ENCODE measurements at places on chromosomes 11 and 22.

DNA sequence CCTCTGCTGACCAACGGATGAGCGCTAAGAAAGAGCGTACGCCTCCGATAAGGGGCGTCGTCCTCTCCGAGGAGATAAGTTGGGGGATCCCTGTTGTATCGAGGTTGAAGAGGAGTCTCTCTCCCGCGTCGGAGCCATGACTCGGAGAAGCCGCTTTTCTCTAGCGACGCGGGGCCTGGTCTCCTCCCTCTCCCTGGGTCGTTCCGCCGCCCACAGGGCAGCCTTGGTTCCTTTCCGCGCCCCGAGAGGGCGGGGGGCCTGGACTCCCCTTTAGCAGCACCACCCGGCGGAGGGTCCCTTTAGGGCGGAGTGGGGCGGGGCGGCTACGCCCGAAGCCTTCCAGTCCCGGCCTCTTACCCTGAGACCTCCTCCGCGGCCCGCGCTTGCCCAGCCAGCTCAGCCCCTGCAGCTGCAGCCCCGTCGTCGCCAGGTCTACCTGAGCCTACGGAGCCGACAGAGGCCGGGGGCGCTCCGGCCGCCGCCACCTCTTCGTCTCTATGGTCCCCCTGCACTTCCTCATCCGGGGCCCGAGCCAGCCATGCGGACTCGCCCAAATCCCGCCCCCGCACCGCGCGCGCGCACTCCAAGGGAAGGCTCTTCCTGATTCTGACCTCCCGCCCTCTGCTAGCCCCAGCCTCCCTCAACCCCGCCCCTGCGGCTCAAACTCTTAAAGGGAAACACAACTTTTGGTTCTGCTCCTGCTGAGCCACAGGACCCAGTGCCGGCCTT lies at the start of gene PRR14L:
Gene PRR14L (minus strand): TSS at position 497 of the 729 bp plus-strand sequence. CDS start 11,272 bp downstream, outside the sequence.
- H3K4me3 ChIP-seq: peak within 1 kb of the TSS; percentile 87
- no peaks in the 10 kb centered on the region for H3K4me1 ChIP-seq
- peak; percentile 100 for DNase-seq

GRCh38 chr22:47630741-47631534 lies 868.5 kb downstream of the TBC1D22A start:
- no peaks in the 10 kb centered on the region for H3K36me3 ChIP-seq
- no peak overlapping the region for H3K27ac ChIP-seq
- no peaks in the 10 kb centered on the region for H3K27me3 ChIP-seq
- DNase-seq: no peak
- H3K4me3 ChIP-seq: no peak overlapping the region

GRCh38 chr11:69144316-69145049 lies 11.3 kb upstream of the SMIM38 start:
- no peaks in the 10 kb centered on the region for H3K27me3 ChIP-seq
- no peak overlapping the region for H3K27ac ChIP-seq
- no peaks in the 10 kb centered on the region for H3K4me1 ChIP-seq
- no peaks in the 10 kb centered on the region for H3K36me3 ChIP-seq
- DNase-seq: no peak

- H3K4me1 ChIP-seq: no peaks in the 10 kb centered on the region
- no peak overlapping the region for H3K4me3 ChIP-seq
- no peak for DNase-seq
- H3K36me3 ChIP-seq: no peaks in the 10 kb centered on the region
- H3K27me3 ChIP-seq: no peaks in the 10 kb centered on the region
These were observed 564.5 kb downstream of the DLG2 start for GRCh38 chr11:85062659-85063058.

- no peak for DNase-seq
- H3K27ac ChIP-seq: no peak overlapping the region
- H3K4me1 ChIP-seq: no peaks in the 10 kb centered on the region
- H3K27me3 ChIP-seq: no peaks in the 10 kb centered on the region
These were observed 30.7 kb downstream of the PIWIL4 start for GRCh38 chr11:94597896-94598295.

DNA sequence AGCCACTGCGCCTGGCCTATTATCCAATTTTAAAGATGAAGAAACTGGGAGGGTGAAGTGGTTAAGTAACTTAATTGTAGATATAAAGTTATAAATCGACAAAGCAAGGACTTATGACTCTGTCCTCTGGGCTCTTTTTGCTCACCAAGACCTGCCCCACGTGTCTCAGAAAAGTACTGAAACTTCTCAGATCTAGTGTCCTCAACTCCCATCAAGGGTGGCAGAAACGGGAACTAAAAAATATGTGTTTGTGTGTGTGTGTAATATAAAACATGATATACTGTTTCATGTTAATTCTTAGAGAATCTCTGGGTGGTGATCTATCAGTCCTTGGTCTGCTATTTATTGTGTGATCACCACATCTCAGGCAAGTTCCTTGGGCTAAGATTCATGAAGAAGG lies 104.9 kb downstream of the GAB2 start:
- H3K4me1 ChIP-seq: peaks cover 8% of the 10 kb centered on the region
- H3K27me3 ChIP-seq: no peaks in the 10 kb centered on the region
- peak overlapping the region; percentile 19 for H3K27ac ChIP-seq
- no peak for DNase-seq

GRCh38 chr11:20459865-20460264 lies 72.3 kb downstream of the PRMT3 start:
- H3K36me3 ChIP-seq: no peaks in the 10 kb centered on the region
- no peaks in the 10 kb centered on the region for H3K4me1 ChIP-seq
- no peak for DNase-seq
- no peak overlapping the region for H3K27ac ChIP-seq
- no peaks in the 10 kb centered on the region for H3K27me3 ChIP-seq

DNA sequence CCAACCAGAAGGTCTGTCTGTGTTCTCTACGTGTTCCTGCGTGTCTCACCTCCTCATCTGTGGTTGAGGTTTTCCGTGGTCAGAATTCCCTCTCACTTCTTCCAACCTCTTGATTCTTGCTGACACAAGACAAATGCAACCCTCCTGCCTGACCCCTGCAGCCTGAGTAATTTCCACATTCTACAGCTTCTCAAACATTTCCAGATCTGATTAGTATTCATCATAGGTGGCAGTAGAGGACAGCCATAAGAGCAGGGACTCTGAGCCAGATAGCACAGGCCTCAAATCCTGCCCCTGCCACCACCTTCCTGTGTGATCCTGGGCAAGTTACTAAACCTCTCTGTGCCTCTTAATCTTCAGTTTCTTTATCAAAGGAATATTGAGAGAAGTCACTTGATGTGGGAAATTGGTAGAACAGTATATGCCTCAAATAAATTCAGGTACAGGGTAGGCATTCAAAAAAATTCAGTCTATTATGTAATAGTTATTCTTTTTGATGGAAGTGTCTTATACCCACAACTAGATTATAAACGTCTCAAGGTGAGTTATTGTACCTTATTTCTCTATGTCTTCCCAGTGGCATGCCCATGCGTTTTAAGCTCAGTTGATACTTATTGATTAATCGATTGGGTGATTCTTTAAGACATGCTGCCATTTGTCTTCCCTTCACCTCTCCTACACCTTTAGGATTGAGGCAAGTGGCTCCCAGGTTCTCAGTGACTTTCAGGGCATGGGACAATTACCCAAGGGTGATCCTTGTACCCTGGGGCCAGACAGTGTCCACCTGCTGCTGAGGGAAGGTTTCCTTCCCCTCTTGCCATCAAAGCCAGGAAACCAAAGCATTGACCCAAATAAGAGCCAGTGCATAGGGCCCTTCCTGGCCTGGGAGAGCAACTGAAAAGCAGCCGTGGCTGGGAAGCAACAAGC lies 19.6 kb downstream of the POU2AF1 start:
- no peaks in the 10 kb centered on the region for H3K36me3 ChIP-seq
- H3K4me3 ChIP-seq: no peak overlapping the region
- no peak overlapping the region for H3K27ac ChIP-seq
- H3K4me1 ChIP-seq: no peaks in the 10 kb centered on the region

DNA sequence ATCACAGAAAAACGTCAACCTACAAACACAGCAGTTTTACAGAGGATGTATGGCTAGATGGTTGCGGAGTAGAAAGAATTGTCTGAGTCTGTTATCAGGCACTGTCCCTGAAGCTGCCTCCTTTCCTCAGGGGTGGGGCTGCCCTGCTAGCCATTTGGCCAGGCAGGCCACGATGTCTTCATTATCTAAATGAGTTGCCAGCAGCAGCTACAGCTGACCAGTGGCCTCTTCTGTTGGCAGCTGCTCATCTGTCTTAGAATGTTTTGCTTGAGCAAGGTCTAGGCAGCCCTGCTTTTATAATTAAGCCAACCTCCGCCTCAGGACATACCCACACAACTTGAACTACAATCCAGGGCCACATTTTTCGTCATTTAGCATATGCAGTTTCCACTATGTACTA lies 17.5 kb downstream of the SLC6A5 start:
- no peaks in the 10 kb centered on the region for H3K27me3 ChIP-seq
- no peaks in the 10 kb centered on the region for H3K36me3 ChIP-seq
- no peaks in the 10 kb centered on the region for H3K4me1 ChIP-seq
- H3K27ac ChIP-seq: no peak overlapping the region
- no peak overlapping the region for H3K4me3 ChIP-seq

DNA sequence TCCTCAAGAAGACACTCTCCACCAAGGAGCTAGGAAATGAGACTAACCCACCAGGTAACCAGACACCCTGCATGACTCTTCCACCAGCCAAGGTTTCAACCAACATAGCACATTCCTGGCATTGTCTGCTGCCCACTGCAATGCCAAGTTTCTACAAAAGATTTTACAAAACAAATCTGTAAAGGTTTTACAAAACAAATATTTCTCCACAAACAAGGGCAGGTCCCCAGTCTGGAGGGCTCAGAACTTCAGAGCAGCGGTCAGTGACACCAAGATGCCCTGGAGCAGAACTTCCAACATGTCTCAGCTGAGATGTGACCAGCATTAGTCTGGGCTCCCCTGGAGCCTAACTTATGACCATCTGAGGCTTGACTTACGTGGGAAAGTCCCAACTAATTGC lies 14.0 kb downstream of the GALNT18 start:
- no peaks in the 10 kb centered on the region for H3K36me3 ChIP-seq
- no peak for DNase-seq
- peak overlapping the region; percentile 3 for H3K27ac ChIP-seq
- H3K4me1 ChIP-seq: no peaks in the 10 kb centered on the region
- H3K27me3 ChIP-seq: no peaks in the 10 kb centered on the region

DNA sequence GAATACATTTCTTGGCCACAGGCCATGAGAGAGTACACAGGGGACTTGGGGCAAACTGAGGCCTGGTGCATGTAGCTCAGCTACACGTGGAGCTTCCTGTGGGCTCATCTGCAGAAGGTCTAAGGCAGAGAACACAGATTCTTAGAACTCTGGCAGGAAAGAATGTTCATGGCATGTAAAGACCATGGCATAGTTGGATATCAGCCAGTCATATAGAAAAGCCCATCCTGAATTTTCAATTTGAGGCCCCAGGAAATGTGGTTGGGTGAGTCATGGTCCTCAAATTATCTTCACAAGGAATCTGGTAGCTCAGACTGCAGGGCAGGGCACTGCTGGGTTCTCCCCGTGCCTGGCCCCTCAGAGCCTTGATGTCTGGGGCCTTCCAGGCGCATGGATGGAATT lies 13.7 kb upstream of the ST3GAL4 start:
- no peaks in the 10 kb centered on the region for H3K4me1 ChIP-seq
- H3K27ac ChIP-seq: no peak overlapping the region
- H3K36me3 ChIP-seq: peaks cover 2% of the 10 kb centered on the region
- H3K4me3 ChIP-seq: no peak overlapping the region
- no peak for DNase-seq

DNA sequence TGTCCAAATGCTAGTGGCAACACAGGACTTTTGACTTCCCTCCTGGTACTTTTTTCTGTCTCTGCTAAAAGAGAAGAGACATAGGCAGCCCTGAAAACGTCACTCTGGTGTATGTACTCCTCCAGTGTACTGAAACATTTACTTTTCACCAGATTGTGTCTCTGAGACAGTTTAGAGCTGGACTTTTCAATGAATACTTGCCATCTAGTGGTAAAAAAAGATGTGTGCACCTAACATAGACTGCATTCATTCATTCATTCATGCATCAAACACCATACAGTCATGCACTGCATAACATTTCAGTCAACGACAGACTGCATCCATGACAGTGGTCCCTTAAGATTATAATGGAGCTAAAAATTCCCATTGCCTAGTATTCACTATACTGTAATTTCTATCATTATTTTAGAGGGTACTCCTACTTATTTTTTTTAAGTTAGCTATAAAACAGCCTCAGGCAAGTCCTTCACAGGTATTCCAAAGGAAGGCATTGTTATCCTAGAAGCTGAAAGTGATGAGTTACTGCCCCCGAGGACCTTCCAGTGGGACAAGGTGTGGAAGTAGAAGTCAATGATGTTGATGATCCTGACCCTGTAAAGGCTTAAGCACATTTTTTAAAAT lies 186.2 kb downstream of the SPON1 start:
- no peak for DNase-seq
- no peaks in the 10 kb centered on the region for H3K27me3 ChIP-seq
- H3K4me3 ChIP-seq: no peak overlapping the region

DNA sequence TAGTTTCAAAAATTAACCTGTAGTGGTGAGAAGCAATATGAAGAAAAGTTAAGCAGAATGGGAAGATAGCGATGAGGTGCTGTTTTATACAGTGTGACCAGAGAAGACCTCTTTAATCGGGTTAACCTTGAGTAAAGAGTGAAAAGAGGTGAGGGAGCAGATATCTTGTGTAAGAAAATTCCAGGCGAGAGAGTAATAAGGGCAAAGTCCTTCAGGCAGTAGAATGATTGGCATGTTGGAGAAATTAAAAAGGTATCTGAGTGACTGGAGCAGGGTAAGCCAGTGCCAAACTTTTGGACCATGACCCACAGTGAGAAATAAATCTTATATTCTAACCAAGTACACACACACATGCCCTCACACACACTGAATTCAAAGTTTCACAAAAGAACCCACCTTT lies 374.7 kb upstream of the LARGE1 start:
- H3K27me3 ChIP-seq: no peaks in the 10 kb centered on the region
- no peak for DNase-seq
- H3K4me3 ChIP-seq: no peak overlapping the region
- H3K36me3 ChIP-seq: no peaks in the 10 kb centered on the region
- H3K4me1 ChIP-seq: no peaks in the 10 kb centered on the region

DNA sequence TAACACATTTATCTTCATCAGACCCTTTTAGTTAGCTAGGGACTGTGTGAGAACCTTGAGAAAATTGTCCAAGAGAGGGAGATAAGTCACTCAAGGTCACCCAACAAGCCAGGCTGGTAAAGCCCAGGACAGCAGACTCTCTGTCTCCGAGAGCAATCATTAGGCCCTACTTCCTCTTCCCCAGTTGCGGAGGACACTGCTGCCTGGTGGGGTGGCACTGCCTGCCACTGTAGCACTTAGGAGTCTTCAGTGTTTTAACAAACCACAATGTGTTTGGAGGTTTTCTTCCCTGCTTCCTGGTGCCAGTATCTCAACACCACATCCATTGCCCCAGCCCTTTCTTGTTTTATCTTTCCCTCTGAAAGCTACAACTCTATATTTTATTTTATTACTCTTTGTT lies 132.1 kb upstream of the LDLRAD3 start:
- H3K4me1 ChIP-seq: no peaks in the 10 kb centered on the region
- DNase-seq: no peak
- H3K4me3 ChIP-seq: no peak overlapping the region

All from aorta (tissue), 5 donors.